CD8-positive, alpha-beta memory T cell (primary cell): ENCODE measurements at places on chromosomes 13 and 19. TPM values are rescaled to one million over a fixed set of nuclear protein-coding genes. Genes with fewer than 3 reads are reported as not detected.

SYNGR4 gene
- total RNA-seq: not detected

GRCh38 chr19:13866463-13867046 is 10.4 kb upstream of the NANOS3 start:
- H3K4me1 ChIP-seq: peaks cover 27% of the 10 kb centered on the region
- H3K27me3 ChIP-seq: peaks cover 21% of the 10 kb centered on the region
- H3K4me3 ChIP-seq: peak overlapping the region; percentile 23
- H3K36me3 ChIP-seq: no peaks in the 10 kb centered on the region
- DNase-seq: no peak
- H3K27ac ChIP-seq: no peak overlapping the region

- peaks cover 4% of the 10 kb centered on the region for H3K4me1 ChIP-seq
- no peaks in the 10 kb centered on the region for H3K36me3 ChIP-seq
- no peak for DNase-seq
- no peaks in the 10 kb centered on the region for H3K27me3 ChIP-seq
- H3K4me3 ChIP-seq: no peak overlapping the region
Observed at GRCh38 chr13:27137759-27138158, 33.9 kb downstream of the USP12 start.

DNA sequence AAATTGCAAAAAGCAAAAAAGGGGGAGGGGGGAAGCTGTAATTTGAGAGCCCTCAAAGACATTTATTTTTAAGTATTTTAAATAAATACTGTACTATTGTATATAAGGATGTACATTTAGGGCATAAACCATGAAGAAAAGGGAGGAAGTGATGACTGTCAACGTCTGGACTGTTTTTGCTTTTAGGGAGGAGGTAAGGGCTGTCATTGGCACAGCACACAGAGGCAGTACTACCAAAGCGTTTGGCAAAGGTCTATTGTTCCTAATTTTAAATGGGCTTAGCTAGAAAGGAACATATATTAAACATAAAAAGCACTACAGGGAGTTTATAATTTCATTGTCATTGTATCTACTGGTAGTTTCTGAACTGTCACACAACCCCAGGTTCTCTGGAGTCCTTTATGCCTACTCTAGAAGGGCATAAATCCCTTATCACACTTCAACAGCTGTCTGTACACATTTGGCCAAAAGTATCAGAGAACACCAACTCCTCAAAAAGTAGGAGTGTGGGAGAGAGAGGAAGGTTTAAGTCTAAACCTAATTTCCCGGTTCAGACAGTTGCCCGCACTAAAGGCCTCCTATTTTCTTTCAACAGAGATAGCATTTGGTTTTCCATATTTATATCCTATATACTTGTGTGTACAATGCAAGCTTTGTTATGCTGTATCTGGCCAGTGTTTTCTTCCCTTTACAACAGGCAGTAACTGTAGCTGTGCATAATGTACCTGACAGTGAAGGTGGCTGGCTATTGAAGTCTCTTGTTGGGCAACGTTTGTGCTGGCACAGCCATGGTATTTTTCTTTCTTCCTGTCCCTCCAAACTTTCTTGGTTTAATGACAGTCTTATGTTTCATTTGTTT is 406.2 kb downstream of the KLF5 start:
- H3K4me3 ChIP-seq: no peak overlapping the region
- H3K27ac ChIP-seq: no peak overlapping the region
- H3K27me3 ChIP-seq: no peaks in the 10 kb centered on the region
- no peaks in the 10 kb centered on the region for H3K4me1 ChIP-seq
- H3K36me3 ChIP-seq: no peaks in the 10 kb centered on the region

PLPPR2 gene
- total RNA-seq: 2.2 TPM
